ENCODE measurements at places on chromosomes 5 and 9.

- no peak for DNase-seq
These were observed 289.7 kb upstream of the DAP start for GRCh38 chr5:11050596-11051304.

GRCh38 chr5:33441241-33442177 lies 744 bp downstream of the TARS1 start:
- DNase-seq: peak; percentile 35

DNA sequence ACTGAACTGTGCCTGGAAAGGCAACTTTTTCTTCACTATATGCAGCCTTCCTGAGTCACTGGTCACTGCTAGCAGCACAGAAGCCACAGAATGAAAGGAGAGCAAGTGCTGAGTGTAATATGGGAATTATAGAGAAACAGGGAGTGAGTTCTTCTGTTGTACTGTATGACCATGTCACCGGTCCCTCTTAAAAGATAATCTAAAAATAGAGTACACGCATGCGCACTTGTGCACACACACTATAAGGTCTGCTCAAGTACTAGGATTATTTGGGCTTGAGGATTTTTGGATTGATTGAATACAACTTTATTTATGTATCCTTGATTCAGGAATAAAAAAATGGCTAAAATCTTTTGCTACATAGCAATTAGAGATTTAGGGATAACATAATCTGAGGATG lies 571.9 kb downstream of the PDE4D start:
- DNase-seq: no peak

GRCh38 chr9:35813434-35814105 lies 1.3 kb downstream of the HINT2 start:
- DNase-seq: no peak

DNA sequence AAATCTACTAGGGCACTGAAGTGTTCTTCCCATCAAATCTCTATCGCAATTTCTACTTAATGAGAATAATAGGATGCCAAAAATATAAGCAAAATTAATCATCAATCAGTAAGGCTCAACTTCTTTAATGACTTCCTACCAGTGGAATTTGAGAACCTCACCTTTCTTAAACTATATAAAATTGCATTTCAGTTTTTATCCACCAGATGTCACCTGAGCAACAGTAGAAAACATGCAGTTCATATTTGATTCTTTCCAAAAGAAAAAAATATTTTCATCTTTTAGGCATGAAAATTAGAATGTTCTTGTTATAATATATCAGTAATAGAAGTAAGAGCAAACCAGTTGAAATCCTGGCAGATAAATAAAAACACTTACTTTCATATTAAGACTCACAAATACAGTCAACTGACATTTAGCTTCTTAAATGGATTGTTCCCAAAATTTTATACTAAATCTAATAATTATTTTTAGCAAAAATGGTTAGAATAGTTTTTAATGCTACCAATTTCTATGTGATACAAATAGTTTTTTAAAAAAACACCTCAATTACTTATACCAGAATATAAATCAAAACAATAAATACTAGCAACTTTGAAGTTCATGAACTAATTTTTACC lies 13.4 kb upstream of the CCDC112 start:
- no peak for DNase-seq

Measured in activated CD4-positive, alpha-beta T cell treated with anti-CD3 and anti-CD28 coated beads for 4 hours (primary cell).